AG09309 (cell line): ENCODE measurements at places on chromosomes 12 and 14.

GRCh38 chr12:109533487-109533740, 39.9 kb downstream of the MMAB start:
- DNase-seq: no peak

DNA sequence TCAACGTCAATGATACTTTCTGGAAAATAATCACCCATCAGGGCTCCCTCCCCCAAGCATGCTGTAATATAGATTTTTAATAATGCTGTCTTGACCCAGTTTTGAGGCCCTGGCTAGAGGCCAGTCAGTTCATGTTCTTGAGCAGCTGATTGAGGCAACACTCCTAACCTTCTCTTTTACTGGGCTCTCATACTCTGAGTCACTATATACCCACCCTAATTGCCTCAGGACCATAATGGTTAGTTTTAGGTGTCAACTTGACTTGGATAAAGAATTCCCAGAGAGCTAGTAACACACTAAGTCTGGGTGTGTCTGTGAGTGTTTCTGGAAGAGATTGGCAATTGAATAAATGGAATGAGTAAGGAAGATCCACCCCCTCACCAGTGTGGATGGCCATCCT, 527.0 kb upstream of the ATP2B1 start:
- DNase-seq: peak; percentile 23

GRCh38 chr14:100059438-100059781, 5.8 kb upstream of the EVL start:
- DNase-seq: no peak

- DNase-seq: no peak
Observed at GRCh38 chr12:127121494-127122084, 1145.4 kb upstream of the TMEM132C start.

- no peak for DNase-seq
Observed at GRCh38 chr14:100523843-100524169, 63.4 kb downstream of the BEGAIN start.
